ENCODE measurements at places on chromosomes 3 and 15. TPM values are rescaled to one million over a fixed set of nuclear protein-coding genes. Genes with fewer than 3 reads are reported as not detected.

Gene NR2E3
- total RNA-seq, result not detected

Gene AMOTL2
- 23.0 TPM for total RNA-seq

Gene IL5RA
- 0.10 TPM for total RNA-seq

Gene ECE2
- not detected for total RNA-seq

Gene DPPA2
- total RNA-seq, result not detected

Gene AGTR1
- total RNA-seq, result 0.53 TPM

Gene STRA6
- total RNA-seq, result 12.9 TPM

Gene GOLGA8J
- not detected for total RNA-seq

Gene ADPRH
- total RNA-seq, result not detected

Gene RSRC1
- 89.7 TPM for total RNA-seq

Gene ZNF502
- 1.0 TPM for total RNA-seq

Gene GNAT1
- not detected for total RNA-seq

Gene CFAP92
- 0.06 TPM for total RNA-seq

Gene QARS1
- total RNA-seq, result 139 TPM

Gene GANC
- total RNA-seq, result 16.1 TPM

Gene PRTG
- 2.1 TPM for total RNA-seq

Gene C3orf70
- 1.3 TPM for total RNA-seq

Gene ST8SIA2
- 0.04 TPM for total RNA-seq

Gene PLSCR5
- not detected for total RNA-seq

Gene PLA1A
- 0.18 TPM for total RNA-seq

Gene SCG3
- total RNA-seq, result not detected

Gene FBXO40
- total RNA-seq, result not detected

Gene CPEB1
- total RNA-seq, result 6.6 TPM

Gene SEMA3B
- 5.9 TPM for total RNA-seq

Gene DNAH12
- total RNA-seq, result not detected

Gene KBTBD13
- total RNA-seq, result not detected

Gene ACOX2
- 3.8 TPM for total RNA-seq

Gene LRRC3B
- not detected for total RNA-seq

Gene GFM1
- 58.0 TPM for total RNA-seq

Gene SLC9C1
- total RNA-seq, result not detected

Gene CTDSPL
- total RNA-seq, result 6.9 TPM

Gene MAP6D1
- total RNA-seq, result 1.0 TPM

Gene SNX22
- not detected for total RNA-seq

Gene BCHE
- total RNA-seq, result 48.5 TPM

Gene DTX3L
- 45.9 TPM for total RNA-seq

Gene RPL39L
- 100.0 TPM for total RNA-seq

Gene PEX11A
- total RNA-seq, result 13.3 TPM

Gene TGM5
- total RNA-seq, result not detected

Data from H4 (cell line).